ENCODE measurements at places on chromosomes 5 and 9.

DNA sequence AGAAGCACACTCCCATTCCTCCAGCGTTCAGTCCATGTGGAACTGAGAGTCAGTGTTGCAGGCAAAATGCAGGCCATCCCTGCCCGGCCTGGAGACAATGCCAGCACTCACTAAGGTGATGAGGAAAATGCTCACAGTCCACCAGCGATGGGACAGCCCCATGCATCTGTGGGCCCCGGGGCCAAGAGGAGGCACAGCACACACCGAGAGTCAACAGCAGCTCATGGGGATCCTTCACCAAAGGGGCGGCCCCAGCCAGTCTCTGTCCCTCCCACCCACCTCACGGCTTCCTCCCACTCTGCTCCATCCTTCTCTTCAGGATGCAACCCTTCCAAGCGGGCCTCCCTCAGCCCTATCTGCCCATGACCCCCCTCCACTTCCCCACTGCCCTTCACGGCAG lies 6.2 kb downstream of the SEMA4D start:
- DNase-seq = no peak

DNA sequence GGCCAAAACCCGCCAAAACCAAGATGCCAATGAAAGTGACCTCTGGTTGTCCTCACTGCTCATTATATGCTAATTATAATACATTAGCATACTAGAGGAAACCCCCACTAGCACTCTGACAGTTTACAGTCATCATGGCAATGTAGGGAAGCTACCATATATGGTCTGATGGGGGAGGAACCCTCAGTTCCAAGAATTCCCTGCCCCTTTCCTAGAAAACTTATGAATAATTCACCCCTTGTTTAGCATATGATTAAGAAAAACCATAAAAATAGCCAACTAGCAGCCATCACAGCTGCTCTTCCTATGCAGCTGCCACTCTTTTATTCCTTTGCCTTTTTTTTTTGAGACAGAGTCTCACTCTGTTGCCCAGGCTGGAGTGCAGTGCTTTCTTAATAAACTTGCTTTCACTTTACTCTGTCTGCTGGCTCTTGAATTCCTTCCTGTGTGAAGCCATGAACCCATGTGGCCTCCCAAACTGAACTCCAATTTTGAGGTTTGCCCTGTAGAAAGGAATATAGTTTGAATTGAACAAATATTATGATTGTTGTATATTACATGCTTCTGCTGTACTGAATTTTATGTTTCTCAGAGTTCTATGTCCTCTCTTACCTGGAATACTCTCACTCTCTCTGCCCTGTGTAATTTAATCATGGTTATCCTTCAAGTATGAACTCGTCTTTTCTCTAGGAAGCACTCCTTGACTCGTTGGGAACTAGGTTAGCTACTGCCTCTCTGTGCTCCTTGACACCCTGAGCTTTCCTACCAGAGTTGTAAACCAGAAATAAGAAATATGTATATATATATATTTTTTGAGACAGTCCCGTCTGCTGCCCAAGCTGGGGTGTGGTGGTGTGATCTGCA lies 59.8 kb downstream of the KIAA1958 start:
- DNase-seq = no peak

DNA sequence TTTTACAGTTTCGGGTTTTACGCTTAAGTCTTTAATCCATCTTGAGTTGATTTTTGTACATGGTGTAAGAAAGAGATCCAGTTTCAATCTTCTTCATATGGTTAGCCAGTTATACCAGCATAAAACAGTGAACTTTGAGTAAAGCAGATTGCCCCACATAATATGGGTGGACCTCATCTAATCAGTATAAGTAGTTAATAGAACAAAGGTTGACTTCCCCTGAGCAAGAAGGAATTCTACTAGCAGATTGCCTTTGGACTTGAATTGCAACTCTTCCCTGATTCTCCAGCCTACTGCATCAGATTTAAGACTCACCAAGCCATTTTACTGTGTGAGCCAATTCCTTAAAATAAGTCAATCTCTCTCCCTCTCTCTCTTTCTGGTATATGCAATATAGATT lies 173.2 kb downstream of the SNCAIP start:
- no peak for DNase-seq

DNA sequence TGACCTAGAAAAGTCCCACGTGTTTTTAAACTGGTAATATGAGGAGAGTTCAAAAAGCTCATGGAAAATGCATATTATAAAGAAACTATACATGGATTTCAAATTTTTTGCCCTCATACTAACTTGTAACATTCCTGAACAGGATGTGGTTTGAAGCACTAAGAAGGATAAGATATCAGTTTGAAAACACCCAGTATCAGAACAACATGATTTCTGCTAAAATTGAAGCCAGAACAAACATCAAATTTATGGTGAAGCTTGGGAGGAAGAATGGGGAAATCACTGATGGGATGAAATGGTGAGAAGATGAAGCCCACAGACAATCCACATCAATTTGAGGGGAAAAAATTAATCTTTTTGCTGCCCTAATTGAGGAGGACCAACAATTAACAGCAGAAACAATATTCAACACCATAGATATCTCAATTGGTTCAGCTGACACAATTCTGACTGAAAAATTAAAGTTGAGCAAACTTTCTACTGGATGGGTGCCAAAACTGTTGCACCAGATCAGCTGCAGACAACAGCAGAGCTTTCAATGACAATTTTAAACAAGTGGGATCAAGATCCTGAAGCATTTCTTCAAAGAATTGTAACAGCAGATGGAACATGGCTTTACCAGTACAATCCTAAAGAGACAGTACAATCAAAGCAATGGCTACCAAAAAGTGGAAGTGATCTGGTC lies 113.2 kb upstream of the SNX2 start:
- DNase-seq = no peak

DNA sequence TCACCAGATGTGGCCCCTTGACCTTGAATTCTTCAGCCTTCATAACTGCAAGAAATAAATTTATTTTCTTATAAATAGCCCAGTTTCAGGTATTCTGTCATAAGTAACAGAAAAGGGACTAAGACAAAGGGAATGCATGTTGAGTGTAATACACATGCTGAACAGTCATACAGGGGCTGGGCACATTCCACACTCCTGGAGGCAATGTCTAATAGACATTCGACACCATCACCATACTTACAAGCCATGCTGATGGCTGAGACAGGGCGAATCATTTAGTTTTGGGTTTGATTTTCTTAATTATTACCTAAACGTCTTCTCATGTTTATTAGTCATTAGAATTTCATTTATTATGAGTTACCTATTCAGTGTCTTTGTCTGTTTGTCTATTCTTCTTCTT lies 68.5 kb downstream of the TENT4A start:
- DNase-seq = no peak

DNA sequence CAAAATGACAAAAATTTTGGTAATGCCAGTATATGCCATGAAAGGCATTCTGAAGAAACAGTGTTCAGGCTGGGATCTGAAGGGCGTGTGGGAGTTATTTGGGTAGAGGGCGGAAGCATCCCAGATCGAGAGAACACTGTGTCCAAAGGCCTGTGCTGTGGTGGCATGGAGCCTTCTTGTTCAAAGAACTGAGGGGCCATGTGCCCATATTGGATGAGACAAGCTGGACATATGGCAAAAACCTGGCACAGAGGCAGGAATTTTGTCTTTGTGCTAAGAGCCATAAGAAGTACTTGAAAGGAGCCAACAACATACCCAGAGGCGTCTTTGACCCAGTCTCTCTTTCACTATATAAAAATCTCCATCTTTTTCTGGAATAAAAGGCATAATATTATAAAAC lies 128.0 kb downstream of the SYK start:
- no peak for DNase-seq

DNA sequence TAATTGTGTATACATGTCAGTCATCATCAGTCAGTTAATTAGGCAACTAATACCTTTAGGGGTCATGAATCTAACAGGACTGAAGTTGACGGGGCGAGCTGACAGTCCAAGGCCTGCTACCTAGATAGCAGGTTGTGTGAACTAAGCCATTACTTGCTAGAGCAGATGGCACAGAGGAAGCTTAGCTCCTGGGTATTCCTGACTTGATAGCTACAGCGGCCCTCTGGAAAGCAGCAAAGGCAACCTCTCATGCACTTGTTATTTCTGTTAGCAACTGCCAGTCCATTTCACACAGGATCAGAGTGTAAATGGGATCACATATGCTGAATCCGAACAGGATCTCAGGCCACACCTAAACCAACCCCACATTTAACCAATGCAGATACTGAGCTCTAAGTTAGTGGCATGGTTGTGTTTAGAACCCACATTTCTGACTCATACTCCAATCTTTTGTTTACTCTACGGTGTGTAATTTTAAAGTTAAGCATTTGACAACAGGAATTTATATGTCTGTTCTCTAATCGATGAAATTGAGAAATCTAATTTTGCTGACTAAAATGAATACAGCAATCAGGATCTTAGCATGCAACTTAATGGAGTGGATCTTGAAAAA lies 521.3 kb upstream of the ZNF608 start:
- no peak for DNase-seq

DNA sequence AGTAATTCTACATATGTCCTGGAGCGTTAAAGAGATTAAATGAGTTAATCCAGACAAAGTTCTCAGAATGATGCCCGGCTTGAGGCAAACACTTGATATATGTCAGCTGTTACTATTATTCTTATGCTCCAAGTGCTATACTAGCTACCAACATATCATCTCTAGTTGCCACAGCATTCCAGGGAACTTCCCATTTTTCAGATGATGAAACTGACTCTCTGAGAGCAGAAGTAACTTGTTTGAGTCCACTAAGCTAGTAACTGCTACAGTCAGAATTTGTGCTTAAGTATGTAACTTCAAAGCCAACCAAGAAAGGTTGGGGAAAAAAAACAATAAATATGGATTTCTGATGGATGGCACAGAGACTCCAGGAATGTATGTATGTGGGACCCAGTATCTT lies 98.1 kb downstream of the CDK5RAP2 start:
- DNase-seq = no peak

GRCh38 chr5:43386960-43387362 lies 25.2 kb downstream of the CCL28 start:
- no peak for DNase-seq

- DNase-seq = no peak
Measured at GRCh38 chr5:171495122-171495700, 75.8 kb downstream of the FGF18 start.

GRCh38 chr9:84834426-84834825 lies 164.9 kb downstream of the NTRK2 start:
- no peak for DNase-seq

GRCh38 chr5:2119573-2119972 lies 236.8 kb upstream of the IRX4 start:
- DNase-seq = no peak

- DNase-seq = no peak
Measured at GRCh38 chr5:6195711-6196358, 182.5 kb downstream of the MED10 start.

DNA sequence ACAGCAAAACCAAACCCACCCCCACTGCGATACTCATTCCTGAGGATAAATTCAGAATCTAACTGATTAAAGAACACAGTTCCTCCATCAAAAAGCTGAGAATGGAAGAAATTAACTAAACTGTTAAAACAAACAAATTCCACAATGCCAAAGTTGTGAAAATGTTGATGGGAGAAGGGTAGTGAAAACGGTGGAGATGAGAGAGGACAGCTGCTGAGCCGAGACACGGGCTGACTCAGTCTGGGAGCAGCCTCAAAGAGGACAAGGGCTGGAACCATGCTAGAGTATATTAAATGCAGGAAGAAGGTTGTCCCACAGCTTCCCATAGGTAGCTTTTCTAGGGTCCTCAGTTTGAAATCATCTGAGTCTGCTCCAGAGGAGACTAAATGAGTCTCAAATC lies 14.3 kb downstream of the ADAMTS12 start:
- DNase-seq = no peak

All from NCI-H187 (cell line).